NCI-H1694 (cell line): ENCODE measurements at places on chromosomes 2 and 18.

GRCh38 chr2:234373060-234373459 lies 123.8 kb downstream of the ARL4C start:
- DNase-seq = no peak

- no peak for DNase-seq
Measured at GRCh38 chr2:26223018-26223417, 21.4 kb downstream of the HADHA start.

- DNase-seq = no peak
Measured at GRCh38 chr18:21904856-21905255, 164.3 kb downstream of the MIB1 start.

GRCh38 chr2:216659276-216659675 lies 26.1 kb downstream of the IGFBP2 start:
- DNase-seq = no peak

DNA sequence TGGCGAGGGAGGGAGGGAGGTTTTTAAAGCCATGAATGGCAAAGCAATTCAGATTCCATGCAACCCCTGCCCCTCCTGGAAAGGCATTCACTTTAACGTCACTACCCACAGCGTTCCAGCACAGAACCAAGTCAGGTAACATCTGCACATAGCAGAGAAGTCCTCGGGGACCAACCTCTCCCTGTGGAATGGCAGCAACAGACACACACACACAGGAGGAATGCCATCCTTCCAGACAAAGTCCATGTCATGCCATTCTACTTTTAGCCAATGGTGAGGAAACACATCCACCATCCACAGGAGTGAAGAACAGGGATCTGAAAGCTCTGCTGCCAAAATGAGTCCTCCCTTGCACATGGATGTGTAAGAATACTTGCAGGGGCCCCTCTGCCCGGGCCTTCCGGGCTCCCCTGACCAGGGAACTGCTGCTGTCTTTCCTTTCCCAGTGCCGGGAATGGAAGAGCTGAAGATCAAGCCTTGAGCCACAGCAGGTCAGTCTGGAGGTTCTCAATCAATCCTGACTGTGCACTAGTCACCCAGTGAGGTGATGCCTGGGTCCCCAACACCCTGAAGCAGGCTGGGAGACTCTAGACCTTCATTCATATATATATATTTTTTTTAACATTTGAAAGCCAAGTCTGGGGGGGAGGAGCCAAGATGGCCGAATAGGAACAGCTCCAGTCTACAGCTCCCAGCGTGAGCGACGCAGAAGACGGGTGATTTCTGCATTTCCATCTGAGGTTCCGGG lies 63.7 kb downstream of the UXS1 start:
- DNase-seq = no peak

DNA sequence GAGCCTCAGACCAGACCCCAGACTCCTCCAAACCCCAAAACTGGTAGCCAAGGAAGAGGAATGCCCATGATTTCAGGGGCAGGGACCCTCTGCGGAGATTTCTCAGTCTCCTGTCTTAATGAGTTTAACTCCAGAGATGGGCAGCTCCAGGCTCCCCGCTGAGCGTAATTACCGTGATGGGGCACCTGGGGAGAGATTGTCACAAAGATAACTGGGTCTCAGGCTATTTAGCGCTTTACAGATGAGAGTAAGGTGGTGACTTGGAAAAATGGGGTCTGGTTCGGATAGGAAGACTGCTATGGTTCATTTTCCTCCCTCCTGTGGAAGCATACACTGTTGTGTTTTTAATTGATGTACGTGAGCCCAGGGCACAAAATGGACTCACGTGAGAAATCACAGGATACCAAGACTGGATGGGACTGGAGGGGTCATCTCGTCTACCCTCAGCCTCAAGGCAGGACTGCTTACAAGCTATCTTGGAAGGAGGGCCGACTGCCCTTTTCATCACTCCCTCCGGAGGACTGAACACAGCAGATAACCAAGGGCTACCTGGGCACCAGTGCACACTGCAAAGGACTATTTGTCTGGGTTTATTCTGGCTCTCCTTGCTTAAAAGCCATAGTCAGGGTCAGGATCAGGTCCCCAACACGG lies 427.8 kb downstream of the ZNF521 start:
- DNase-seq = no peak

DNA sequence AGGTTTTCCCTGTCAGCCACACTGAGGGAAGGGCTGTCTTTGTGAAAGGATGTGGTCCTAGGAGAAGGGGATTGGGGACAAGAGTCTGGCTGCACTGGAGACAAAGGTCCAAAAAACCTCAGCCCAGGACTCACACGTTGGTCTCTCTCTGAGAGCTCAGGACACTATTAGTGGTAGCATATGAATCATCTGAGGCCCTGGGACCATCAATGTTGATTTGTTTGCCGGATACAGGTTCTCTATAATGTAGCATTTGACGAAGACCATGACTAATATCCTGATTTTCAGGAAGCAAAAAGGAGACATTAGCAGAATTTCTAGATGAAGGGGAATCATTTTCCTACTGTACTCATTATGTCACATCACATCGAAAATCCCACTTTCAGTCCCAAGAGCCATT lies 22.2 kb upstream of the DNAH6 start:
- no peak for DNase-seq

DNA sequence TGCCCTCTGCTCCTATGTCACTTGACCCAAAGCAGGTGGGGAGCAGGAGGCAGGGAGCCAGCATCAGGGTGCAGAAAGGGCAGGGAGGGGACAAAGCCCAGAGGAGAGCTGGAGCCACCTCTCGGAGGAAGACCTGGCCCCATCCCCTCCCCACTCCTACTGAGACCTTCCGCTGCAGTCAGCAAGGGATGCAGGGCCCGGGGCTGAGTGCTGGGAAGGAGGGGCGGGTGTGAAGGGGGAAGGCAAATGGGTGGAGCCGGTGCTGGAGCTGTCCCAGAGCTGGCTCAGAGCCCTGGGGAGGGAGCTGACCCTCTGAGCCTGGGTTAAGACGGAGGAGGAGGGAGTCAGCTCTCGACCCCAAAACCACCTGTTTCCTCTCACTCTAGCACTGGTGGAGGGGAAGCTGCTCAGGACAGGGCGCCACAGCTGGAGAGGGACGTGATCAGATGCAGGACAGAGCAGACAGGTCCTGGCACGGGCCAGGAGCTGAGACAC lies 33.8 kb downstream of the HS1BP3 start:
- DNase-seq = no peak

- peak; percentile 1 for DNase-seq
Measured at GRCh38 chr18:52288403-52289004, 51.5 kb upstream of the DCC start.

DNA sequence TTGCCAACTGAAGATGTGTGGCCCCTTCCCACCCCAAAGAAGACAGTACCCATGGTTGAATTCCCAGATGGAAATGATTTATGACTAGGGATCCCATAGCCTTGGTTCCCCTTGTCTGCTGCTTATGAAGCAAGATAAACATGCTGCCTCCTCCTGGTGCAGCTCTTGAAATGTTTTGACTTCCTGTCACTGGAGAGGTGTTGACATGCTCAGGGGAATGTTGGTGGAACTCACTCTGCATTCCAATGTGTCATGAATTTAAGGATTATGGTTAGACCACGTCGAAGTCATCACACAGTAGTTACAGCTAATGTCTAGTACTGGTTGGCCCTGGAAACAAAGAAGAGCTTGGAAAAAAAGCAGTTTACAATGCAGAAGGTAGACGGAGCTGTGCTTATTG lies 69.0 kb upstream of the FAM110C start:
- DNase-seq = no peak

DNA sequence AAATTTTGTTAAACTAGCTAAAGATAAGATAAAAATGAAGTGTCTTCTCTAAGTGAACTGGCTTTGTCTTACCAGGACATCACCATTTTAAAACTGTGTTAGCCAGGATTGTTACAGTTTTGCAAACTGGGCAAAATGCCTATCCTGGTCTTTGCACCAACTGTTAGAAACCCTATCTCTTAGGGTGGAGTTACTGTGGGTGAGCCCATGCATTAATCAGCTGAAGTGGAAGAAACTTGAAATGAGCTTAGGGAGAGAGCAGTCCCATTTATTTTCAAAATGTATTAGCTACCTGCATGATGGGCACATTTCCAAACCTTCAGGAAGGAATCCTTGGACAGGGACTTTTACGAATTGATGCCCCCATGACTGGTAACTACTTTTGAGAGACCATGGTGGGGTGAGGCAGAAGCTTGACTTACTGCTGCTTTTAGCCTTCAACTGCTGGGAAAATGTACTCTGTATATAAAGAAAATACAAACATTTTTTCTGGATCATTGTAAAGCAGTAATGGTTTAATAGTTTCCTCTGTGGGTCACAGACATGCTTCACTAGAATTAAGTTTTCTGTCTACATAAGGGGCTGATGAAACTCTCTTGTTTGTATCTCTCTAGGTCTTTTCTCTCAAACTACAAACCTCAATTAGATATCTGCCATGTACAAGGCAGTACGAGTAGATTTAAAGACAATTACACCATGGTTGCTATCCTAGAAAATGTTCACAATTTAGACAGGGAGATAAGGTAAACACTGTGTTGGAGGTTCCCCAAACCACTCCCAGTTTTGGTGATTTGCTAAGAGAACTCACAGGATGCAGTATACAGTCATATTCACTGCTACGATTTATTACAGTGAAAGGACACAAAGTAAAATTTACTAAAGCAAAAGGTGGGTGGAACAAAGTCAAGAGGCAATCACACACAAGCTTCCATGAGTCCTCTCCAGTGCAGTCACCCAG lies 321.4 kb upstream of the MMADHC start:
- DNase-seq = peak; percentile 56

DNA sequence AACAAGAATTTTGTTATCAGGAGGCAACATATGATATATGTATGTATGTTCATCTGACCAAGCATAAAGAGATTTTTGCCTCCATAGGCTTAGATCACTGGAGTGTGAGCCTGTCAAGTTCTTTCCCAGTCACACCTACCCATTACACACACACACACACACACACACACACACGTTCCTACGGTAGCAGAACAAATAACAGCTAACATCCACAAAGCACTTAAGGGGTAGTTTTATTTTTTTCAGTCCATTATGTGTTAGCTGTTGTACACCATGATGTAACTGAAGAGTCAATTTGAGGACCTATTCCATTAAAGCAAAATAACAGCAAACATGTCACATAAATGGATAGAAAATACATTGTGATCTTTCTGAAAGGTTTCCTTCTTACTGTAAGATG lies 39.5 kb downstream of the UGP2 start:
- DNase-seq = no peak

GRCh38 chr18:54875063-54875462 lies 46.8 kb downstream of the RAB27B start:
- DNase-seq = no peak

DNA sequence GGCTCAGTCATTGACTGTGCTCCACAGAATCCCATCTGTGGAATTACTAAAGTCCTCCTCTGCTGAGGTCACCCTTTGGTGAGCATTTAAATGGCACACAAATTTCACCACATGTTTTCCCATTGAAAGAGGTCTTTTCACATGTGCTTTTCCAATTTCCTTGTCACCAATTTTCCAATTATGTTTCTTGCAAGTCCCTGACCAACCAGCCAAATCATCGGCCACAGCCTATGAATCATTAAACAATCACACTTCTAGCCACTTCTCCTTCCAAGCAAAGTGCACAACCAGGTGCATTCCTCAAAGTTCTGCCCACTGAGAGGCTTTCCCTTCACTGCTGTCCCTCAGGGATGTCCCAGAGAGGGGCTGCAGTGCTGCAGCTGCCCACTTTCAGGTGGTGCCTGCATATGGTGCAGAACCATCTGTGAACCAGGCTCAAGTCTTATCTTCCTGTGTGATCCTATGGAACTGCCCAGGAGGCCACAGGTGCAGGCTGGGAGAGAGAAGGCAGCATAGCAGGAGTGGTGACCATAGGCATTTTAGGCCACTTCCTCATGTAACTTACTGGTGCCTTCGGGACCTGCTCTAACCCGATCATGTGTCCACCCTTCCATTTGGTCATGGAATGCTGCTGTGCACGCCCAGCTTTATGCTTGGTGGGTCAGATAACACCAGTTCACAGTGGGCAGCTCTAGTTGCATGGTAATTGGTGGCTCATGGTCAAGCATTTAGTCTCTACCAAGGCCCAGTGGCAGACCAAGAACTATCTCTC lies 153.0 kb downstream of the SEPTIN10 start:
- DNase-seq = no peak

GRCh38 chr2:2851806-2852777 lies 521.0 kb upstream of the MYT1L start:
- no peak for DNase-seq

DNA sequence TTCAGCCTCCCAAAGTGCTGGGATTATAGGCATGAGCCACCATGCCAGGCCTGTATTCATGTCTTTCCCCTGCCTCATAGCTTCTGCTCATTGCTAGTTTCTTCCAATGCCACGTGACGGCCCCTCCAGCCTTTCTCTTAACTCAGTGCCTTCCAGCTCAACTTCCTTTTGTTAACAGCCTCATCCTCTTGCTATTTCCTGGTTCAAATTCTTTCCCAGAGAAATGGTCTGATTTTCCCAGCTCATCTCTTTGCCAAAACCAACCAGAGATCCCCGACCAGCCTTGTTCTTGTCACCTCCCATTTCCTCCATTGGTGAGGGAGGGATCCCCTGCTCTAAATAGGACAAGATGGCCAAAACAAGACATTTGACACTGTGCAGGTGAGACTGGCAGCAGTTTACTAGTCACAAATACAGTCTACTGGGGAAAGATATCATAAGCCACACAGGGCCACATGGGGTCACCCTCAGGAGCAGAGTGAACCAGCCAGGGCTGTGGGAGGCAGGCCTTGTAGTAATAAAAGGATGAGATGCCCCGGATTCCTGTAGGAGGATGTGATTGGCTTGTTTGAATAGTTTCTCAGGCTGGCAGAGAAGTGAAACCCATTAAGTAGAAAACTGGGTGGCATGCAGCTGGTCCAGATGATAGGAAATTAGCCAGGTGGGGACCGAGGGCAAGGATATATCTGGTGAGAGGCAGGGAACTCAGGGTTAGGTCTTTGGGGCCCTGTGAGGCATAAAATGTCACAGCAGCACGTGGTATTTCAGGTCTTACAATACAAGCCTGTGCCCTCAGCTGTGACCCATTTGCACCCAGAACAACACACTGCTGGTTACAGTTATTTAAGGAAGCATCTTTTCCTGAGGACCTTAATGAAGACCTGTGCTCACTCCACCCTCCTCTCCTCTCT lies 6.4 kb downstream of the CD207 start:
- DNase-seq = no peak

GRCh38 chr2:233844064-233844807 lies 10.1 kb downstream of the HJURP start:
- no peak for DNase-seq

GRCh38 chr2:210158236-210158635 lies 13.0 kb downstream of the KANSL1L start:
- no peak for DNase-seq

GRCh38 chr18:58697146-58697545 lies 25.9 kb downstream of the MALT1 start:
- DNase-seq = no peak

GRCh38 chr2:190759749-190760213 lies 110.9 kb downstream of the NAB1 start:
- no peak for DNase-seq

GRCh38 chr2:217954971-217955740 lies 47.6 kb downstream of the TNS1 start:
- no peak for DNase-seq

DNA sequence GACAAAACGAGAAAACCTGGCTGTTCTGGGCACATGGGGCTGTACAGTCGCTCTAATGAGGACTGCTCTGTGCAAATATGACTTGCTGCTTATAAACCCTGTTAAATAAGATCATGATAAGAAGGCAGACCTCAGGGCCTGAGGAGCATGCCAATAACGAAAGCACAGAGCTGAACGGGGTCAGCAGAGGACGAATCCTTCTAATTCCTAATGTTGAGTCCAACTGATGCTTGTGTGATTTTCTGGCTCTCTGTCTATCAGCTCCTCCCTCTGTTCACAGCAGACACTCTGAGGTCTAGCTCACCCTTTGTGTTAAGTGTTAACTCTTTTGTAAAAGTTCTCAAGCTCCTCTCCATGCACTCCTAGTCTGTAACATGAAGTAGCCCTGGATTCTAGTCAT lies 167.2 kb upstream of the REV1 start:
- no peak for DNase-seq
